ENCODE measurements at places on chromosomes 7 and 10.

DNA sequence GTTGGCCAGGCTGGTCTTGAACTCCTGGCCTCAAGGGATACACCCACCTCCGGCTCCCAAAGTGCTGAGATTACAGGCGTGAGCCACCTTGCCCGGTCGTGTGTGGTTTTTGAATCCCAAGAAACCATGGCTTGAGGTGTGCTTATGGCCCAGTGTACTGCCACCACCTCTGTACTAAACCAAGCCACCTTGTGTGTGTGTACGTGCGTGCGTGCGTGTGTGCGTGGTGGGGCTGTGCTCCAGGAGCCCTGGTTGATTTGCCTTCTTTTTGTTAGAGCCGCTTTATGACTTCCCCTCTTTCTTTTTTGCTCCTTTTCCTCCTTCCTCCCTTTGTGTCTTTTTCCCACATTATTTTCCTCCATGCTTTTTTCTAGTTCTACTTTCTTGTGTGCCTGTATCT is 121.4 kb downstream of the CAMK1D start:
- no peak for DNase-seq

GRCh38 chr10:114607358-114607998 is 50.6 kb downstream of the ABLIM1 start:
- DNase-seq: no peak

DNA sequence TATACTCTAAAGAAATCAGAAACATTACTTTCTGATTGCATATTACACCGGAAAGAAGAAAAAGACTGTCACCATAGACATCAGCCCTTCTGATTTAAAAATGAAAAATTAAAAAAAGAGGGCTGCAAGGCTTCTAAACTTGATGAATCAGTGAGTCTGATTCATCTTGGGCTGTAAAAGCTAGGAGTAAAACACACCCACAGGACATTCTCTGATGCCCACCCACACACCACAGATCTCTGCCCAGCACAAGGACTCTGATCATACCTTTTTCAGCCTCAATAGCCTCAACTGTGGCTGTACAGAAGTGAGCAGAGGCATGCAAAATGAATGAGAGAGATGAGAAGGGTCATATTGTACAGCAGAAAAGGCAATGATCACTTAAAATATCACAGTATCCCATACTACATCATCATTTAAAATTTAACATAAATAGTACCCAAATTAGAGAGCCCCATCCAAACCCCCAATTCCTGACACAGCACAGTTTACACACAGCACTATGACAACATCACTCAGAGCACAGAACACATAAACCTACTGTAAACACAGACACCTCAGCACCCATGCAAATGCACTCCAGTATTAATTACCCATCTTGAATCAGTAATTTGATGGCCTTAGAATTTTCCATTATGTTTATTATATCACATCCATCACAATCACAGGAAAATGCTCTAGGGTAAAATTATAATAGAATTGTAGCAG is 6.4 kb upstream of the MSS51 start:
- DNase-seq: no peak

- DNase-seq: no peak
These were observed 565.4 kb upstream of the AUTS2 start for GRCh38 chr7:69032848-69033247.

DNA sequence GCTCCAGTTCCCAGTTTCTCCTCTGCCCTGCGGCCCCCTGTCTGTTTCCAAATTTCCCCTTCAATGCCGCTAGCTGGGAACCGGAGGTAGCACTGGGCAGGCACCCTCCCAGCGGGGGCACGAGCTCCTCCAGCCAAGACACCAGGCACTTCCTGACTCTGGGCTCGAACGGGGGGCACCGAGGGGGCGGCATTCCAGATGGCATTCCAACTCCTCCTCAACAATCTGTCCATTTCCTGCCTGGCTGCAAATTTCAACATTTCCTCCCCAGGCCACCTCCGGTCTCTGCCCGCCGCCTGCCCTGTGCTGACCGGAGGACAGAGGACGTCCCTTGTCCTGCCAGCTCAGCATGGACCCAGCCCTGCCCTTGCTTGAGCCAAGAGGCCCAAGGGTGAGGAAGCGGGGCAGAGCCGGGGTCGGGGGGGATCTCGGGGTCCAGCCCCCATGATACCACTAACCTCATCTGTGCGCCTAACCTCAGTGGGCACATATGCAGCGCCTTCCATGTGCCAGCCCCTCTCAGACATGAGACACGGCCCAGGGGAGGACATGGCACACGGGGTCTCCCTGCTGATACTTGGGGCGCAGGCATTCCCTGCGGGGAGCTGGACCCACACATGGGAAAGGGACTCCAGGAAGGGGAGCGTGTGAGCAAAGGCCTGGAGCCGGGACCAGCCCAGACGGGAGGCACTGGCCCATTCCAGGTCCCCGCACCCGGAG is 58.0 kb downstream of the PDGFA start:
- no peak for DNase-seq

- DNase-seq: no peak
These were observed 73.4 kb upstream of the C1GALT1 start for GRCh38 chr7:7108931-7109330.

DNA sequence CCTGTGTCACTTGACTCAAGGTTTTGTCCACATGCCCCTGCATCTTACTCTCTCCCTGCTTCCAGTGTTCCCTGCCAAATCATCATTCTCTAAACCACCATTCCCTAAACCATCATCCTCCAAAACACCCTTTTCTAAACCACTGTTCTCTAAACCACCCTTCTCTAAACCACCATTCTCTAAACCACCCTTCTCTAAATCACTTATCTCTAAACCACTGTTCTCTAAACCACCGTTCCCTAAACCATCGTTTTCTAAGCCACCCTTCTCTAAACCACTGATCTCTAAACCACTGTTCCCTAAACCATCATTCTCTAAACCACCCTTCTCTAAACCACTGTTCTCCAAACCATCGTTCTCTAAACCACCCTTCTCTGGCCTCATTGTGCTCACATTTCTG is 142.1 kb downstream of the CXCL12 start:
- DNase-seq: no peak

- DNase-seq: no peak
These were observed 45.4 kb upstream of the PTN start for GRCh38 chr7:137388916-137389315.

DNA sequence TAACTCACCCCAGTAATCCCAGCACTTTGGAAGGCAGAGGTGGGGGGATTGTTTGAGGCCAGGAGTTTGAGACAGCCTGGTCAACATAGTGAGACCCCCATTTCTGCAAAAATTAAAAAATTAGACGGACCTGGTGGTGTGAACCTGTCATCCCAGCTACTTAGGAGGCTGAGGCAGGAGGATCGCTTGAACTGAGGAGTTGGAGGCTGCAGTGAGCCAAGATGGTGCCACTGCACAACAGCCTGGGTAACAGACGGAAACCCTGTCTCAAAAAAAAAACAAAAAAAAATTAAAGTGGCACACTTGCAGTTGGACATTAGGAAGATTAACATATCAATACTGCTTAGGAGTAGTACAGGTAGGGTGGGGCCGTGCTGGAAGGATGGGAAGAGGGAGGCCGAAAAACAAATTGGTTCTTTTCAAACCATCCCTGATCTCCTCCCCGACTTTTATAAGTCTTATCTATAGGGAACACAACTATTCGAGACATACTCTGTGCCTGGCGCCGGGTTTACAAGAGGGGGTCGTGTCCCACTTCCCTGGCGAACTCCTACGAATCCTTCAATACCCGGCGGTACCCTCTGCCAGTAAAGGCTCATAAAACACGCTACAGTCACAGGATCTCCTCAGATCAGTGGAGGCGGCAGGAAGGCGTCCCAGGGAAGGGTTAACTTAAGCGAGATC is 628 bp downstream of the TAF6 start:
- DNase-seq: no peak

- no peak for DNase-seq
These were observed 241.8 kb downstream of the TEX36 start for GRCh38 chr10:125441151-125441550.

GRCh38 chr10:71255808-71256660 is 43.7 kb downstream of the UNC5B start:
- no peak for DNase-seq

- DNase-seq: no peak
These were observed 125.3 kb upstream of the RSU1 start for GRCh38 chr10:16942381-16943078.

DNA sequence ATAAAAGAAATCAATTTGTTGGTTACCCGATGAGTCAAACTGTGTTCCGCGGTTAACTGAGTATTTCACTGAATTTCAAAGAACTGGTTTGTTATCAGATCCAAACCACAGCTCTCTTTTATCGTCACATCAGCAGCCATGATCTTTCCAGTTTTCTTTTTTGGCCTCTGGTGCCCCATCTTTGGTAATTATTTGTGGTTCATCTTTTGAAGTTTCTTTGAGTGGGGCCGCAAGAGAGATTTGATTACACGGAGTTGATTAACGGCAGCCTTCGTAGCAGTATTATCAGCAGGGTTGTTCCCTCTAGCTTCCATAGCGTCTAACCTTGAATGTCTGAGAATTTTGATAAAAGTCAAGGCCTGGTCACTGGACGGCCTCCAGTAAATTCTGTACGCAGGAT is 154.9 kb upstream of the TNRC18 start:
- no peak for DNase-seq

- no peak for DNase-seq
These were observed 98.9 kb downstream of the HIP1 start for GRCh38 chr7:75639886-75640190.

- no peak for DNase-seq
These were observed 160.8 kb downstream of the SPAG6 start for GRCh38 chr10:22505911-22506685.

DNA sequence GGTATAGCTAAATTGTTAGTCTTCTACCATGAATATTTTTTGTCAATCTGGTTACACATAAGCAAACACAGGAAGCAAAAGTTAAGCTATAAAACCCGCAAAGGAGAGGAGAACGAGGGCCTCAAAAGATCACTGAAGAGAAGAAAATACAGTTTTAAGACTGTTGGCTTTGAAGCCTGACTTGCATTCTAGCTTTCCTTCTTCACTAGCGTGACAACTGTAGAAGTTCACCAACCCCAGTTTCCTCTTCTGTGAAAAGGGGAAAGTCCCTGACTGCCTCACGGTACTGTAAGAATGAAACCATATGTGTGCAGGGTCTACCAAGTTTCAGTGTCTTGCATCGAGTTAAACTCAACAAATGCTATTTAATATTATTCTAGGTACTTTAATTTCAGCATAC is 7.5 kb upstream of the LRRN3 start:
- DNase-seq: peak; percentile 35

GRCh38 chr10:126235091-126235978 is 152.9 kb downstream of the ADAM12 start:
- DNase-seq: no peak

- peak; percentile 74 for DNase-seq
These were observed 51.8 kb upstream of the AGR3 start for GRCh38 chr7:16933296-16934279.

GRCh38 chr7:23234569-23235296 is 11.8 kb upstream of the GPNMB start:
- no peak for DNase-seq

DNA sequence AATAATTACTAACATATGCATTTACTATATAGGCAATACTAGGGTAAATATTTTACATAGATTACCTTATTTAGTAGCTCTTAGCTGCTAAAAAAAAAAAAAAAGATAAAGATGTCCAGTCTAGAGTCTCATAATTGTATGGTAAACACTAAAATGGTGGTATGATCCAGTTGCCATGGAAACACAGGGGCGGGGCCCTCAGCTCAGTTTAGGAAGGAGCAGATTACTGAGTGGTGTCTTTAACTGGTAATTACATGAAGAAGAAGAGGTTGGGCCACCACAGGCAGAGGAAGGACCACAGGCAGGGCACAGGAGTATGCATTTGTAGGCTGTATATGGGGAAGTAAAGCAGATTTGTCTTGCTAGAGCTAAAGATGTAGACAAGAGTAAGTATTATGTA is 43.7 kb downstream of the ITGB8 start:
- DNase-seq: no peak

DNA sequence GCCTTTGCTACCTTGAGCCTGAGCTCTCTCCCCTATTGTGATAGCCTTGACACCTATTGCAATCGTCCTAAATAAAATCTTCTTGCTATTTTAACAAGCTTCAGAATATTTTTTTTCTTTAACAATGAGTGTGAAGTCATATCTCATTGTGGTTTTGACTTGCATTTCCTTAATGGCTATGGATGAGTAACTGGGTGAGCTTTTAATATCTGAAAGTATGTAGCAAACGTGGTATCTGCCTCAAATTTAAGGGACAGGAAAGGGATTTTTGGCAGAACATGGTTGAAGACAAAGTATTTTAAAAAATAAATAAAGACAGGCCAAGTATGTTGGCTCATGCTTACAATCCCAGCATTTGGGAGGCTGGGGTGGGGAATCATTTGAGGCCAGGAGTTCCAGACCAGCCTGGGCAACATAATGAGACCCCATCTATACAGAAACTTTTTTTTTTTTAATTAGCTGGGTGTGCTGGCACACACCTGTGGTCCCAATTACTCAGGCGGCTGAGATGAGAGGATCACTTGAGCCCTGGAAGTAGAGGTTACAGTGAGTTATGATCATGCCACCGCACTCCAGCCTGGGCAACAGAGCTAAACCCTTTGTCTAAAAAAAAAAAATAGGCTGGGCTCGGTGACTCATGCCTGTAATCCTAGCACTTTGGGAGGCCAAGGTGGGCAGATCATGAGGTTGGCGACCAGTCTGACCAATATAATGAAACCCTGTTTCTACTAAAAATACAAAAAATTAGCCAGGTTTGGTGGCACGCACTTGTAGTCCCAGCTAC is 319.3 kb upstream of the NRP1 start:
- DNase-seq: no peak

GRCh38 chr7:27917119-27917518 is 177.2 kb downstream of the TAX1BP1 start:
- DNase-seq: no peak

DNA sequence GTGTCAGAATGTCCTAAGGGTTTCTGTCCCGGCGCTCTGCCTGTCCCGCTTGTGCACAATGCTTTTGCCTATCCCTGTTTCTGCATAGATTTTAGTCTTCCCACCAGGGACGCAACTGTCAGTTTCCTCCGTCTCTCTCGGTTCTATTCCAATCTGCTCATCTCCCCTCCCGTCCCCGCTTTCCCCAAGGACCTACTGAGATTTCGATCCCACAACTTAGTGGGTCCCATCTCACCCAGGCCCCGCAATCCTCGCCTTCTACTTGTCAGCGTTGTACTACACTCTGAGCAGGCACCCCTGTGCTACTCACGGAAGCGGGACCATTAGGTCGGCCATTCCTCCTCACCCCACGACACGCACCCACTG is 519 bp upstream of the ZNF655 start:
- DNase-seq: no peak

GRCh38 chr7:99929730-99930053 is 272 bp upstream of the GJC3 start:
- no peak for DNase-seq

GRCh38 chr7:47839381-47839780 is 108.9 kb downstream of the PKD1L1 start:
- DNase-seq: no peak

GRCh38 chr7:44713680-44714335 is 34.8 kb upstream of the ZMIZ2 start:
- no peak for DNase-seq

DNA sequence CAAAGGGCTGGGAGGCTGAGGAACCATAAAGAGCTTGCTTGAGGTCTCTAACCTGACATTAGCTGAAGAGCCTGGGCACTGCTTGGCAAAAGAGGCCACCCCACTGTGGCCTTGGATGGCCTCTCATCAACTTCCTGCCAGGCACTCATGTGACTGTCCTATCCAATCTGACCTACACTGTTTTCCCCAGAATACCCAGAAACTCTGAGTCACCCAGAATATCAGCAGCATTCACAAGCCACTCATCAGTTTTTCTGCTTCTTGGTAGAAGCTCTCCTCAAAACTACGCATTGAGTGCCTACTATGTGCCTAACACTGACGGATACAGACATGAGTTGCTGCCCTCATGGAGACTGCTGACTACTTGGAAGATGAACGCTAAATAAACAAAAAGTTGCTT is 4.1 kb upstream of the NT5C2 start:
- no peak for DNase-seq

Measured in SIG-M5 (cell line).